ENCODE measurements at places on chromosomes 4 and X.

DNA sequence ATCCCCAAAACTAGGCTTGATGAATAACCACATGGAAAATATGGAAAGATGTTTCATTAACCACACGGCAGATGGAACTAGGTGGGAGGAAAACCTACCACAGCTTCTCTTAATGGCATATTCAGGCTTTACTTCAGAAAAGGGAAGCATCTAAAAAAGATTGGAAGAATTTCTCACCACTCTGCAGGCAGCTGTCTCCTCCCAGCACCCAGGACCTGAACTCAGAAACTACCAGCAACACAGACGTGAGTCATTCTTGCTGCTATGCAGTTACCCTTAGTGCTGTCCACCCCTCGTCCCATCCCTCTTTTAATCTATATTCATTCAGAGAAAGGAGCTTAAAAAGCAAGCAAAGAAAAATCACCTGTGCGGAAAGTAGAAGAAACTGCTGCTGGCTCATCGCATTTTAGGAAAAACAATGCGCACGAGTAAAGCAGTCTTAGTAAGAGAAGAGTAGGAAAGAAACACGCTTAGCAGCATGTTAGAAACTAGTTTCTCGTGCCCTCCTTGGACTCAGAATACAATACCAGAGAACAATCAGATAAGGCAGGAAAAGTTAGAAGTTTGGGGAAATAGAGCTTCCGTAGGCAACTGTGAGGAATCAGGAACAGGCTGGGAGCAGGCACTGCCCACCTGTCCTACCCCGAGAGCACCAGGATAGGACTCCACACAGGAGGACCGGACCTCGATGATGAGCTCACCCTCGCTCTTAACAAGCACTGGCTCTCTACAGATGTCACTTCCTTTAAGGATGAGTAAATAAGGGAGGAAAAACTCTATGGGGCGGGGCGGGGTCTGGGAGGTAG, 48.1 kb upstream of the ENPP6 start:
- no peak for DNase-seq

GRCh38 chrX:40176351-40177116, 78.8 kb upstream of the BCOR start:
- no peak for DNase-seq

- no peak for DNase-seq
Observed at GRCh38 chr4:141339966-141340365, 119.3 kb downstream of the ZNF330 start.

GRCh38 chr4:75722417-75722816, 2.0 kb upstream of the USO1 start:
- DNase-seq, result no peak

- no peak for DNase-seq
Observed at GRCh38 chr4:139734201-139734874, 68.7 kb downstream of the MGST2 start.

GRCh38 chr4:124934916-124935315, 222.4 kb upstream of the ANKRD50 start:
- no peak for DNase-seq

DNA sequence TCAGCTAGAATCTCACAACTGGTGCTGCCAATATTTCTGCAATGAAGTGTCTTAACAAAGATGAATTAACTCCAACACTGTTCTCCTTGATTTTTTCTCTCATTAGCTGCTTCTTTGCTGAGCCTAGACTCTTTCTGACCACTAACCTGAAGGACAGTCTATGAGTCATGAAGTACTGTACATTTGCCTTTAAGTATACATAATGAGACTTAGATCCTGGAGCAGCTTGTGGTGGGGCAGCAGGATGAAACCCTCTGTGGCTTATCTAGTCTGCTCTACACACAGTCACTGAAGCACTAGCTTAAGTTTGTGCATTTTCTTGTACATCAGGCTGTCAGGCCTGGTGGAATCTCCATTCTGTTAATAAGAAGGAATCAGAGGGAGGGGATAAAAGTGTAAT, 307.4 kb upstream of the SMIM31 start:
- no peak for DNase-seq

- DNase-seq, result no peak
Observed at GRCh38 chrX:134526399-134526798, 66.4 kb downstream of the HPRT1 start.

- no peak for DNase-seq
Observed at GRCh38 chr4:107834241-107834794, 9.6 kb downstream of the SGMS2 start.

DNA sequence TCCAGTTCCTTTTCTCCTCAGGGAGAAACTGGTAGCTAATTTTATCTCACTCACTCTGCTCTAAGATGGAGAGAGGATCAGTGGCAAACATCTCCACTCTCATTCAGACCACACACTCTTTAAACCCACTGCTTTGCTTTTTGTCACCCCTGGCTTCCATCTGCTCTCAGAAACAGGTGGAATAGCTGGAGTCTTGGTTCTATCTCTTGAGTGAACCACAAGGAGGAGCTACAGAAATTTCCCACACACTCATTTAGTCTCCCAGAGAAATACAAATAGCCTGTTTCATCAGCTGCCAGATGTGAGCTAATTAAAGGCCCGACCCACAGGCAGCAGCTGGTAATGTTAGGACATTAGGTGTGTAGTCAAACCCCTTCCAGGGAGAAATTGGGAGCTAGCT, 96.6 kb downstream of the STPG2 start:
- no peak for DNase-seq

DNA sequence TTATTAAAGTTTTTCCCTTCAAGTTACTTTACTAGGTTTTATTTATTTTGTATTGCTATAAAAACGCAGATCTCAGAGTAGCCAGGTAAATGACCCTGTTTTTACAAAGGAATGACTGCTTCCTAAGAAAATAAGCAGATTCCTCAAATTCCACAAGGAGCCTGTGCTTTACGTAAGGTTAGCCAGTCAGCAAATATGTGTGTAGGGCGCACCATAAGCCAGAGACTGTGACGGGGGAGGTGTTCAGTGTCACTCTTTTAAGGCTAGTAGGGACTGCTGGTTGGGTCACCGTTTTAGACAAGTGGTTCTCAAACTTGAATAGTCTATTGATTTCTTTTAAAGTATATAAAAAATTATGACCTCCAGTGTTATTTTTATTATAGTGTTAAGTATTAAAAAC, 119.9 kb downstream of the ANK2 start:
- no peak for DNase-seq

- DNase-seq, result no peak
Observed at GRCh38 chr4:60657041-60657440, 543.1 kb upstream of the ADGRL3 start.

DNA sequence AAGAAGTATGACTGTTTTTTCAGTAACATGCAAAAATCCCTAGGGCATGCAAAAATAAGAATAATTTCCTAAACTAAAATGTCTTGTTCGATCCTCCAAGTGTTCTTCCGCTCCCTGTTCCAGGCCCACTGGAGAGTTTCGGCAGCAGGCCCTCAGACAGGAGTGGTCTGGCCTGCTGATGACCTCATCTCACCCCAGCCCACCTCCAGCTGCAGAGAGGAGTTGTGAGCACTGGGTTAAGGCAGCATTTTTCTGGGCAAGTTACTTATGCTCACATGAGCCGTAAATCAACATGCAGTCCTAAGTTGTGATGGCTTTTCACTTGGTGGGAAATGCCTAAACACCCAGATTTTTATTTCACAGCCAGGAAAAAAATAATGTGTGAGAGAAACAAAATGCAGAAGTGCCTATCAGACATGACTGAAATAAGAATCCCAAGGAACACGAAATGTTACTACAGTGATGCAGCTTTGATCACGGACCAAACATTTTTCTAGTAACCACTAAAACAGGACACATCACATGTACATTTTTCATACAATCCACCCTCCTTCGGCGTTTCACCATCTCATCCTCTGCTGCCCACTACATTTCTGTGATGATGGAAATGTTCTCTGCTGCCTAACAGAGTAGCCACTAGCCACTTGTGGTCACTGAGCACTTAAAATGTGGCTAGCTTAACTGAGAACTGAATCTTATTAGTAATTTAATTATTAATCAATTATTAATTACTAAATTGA, 153.3 kb upstream of the TBL1X start:
- no peak for DNase-seq

GRCh38 chr4:7347981-7348380, 86.7 kb downstream of the PSAPL1 start:
- DNase-seq, result no peak

GRCh38 chr4:124044867-124045266, 648.3 kb downstream of the SPRY1 start:
- no peak for DNase-seq

DNA sequence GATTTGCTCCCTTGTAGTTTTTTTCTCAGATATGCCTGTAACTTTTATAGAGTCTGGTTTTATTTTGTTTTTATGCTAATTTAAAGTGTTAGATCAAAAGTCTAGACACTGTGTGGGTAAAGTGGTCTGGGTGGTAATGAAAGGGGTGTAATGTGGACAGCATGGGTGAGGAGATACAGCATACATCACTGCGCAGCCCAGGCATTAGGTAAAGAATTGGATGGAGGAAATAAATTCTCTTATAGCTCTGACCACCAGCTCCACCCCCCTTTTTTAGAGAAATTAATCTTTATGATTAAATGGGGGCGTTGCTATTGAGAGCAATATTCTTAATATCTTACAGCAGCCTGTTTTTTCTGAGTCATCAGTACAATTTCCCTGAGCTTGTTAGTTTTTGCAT, 163.9 kb upstream of the IGFBP7 start:
- DNase-seq, result no peak

GRCh38 chr4:4481399-4481994, 60.4 kb downstream of the STX18 start:
- DNase-seq, result no peak

DNA sequence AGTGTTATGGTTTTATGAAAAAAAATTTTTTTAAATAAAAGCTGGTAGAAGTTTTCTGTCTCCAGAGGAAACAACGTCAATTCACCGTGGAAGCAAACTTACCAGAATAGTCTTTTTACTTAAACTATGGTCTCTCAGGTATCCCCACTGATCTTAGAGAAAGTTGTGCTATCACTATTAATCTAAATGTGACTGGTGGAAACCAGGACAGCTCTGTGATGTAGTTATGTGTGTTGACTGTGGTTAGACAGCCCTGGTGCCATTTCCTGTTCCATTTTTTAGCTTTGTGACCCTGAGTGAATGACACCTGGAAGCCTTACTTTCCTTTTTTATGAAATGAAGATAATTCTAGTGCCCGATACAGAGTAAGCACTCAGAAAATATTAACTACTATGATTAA, 111.8 kb upstream of the HUWE1 start:
- no peak for DNase-seq

- DNase-seq, result no peak
Observed at GRCh38 chrX:102338162-102338561, 91.2 kb downstream of the NXF2 start.

GRCh38 chrX:55663584-55663983, 40.4 kb downstream of the FOXR2 start:
- no peak for DNase-seq
